Activated naive CD8-positive, alpha-beta T cell treated with anti-CD3 and anti-CD28 coated beads, Interleukin-2, amount 10 ng/mL, durations not matched to agents 7 days and 5 days (primary cell): ENCODE measurements at places on chromosomes 3 and 15. TPM values are rescaled to one million over a fixed set of nuclear protein-coding genes. Genes with fewer than 3 reads are reported as not detected.

GRCh38 chr15:68408971-68409370, 23.0 kb downstream of the ITGA11 start:
- no peaks in the 10 kb centered on the region for H3K36me3 ChIP-seq
- H3K4me3 ChIP-seq = no peak overlapping the region
- H3K4me1 ChIP-seq = peaks cover 4% of the 10 kb centered on the region

DNA sequence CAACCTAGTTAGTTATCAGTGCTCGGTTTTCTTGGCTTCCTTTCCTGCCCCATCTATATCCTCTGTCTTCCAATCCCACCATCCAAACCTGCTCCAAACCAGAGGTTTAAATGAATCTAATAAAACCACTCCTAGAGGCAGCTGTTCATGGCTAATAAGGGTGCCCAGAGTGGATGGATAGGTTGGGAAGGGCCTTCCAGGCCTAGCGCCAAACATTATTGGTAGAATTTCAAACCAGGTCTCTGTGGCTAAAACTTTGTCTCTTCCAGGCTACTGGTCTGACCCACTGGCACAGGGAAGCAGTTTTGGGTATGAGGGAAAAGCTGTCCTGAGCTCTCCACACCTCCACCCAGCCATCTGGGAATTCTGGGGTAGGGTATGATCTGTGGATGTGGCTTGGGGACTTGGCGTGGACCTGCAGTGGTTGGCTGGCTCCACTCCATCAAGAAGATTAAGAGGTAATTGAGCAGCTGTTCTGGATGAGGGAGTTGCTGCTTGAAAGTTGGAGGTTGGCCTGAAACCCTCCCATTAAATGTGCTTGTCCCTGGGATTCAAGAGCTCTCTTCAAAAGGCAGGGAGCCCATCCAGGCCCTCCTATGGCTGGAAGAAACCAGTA, 29.3 kb upstream of the INSYN1 start:
- no peaks in the 10 kb centered on the region for H3K4me1 ChIP-seq
- no peak for DNase-seq
- H3K36me3 ChIP-seq = no peaks in the 10 kb centered on the region

DNA sequence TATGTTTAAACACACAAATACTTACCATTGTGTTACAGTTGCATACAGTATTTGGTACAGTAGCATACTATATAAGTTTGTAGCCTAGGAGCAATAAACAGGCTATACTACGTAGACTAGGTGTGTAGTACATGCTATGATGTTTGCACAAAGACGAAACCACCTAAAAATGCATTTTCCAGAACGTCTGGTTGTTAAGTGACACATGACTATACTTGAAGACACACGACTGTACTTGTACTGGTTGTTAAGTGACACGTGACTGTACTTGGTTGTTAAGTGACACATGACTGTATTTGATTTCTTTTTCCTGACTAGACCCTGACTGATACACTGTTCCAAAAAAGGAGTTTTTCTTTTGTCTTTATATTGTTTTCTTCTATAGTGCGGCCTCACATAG, 34.1 kb downstream of the RAB8B start:
- no peak overlapping the region for H3K27ac ChIP-seq
- DNase-seq = no peak
- H3K36me3 ChIP-seq = peaks cover 37% of the 10 kb centered on the region
- no peaks in the 10 kb centered on the region for H3K27me3 ChIP-seq
- peaks cover 43% of the 10 kb centered on the region for H3K4me1 ChIP-seq

GOLGA8J gene
- total RNA-seq = 0.31 TPM
